ENCODE measurements at places on chromosomes 16 and 17.

GRCh38 chr17:79951361-79952264, 84.1 kb downstream of the TBC1D16 start:
- DNase-seq, result no peak

DNA sequence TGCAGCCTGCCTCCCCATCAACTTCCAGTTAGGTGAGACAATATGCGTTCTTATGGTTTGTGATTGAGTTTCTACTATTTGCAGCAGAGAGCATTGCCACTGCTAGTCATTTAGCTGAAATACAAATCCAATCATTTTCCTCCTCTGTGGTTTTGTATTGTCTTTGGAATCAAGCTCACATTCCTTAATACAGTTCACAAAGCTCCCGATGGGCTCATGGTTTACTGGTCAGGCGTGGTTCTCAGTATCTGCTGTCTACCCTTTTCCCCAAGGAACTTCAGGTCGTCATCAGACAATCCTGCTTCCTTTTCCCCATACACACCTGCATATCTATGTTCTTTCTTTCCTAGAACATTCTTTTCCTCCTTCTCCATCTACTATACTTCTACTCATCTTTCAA, 69.6 kb upstream of the GAS7 start:
- DNase-seq, result no peak

GRCh38 chr16:3264137-3265036, 8.0 kb upstream of the MEFV start:
- DNase-seq, result peak; percentile 79

- DNase-seq, result no peak
Measured at GRCh38 chr17:7014995-7015958, 2.9 kb downstream of the RNASEK start.

GRCh38 chr17:71830866-71831265, 290.0 kb upstream of the SOX9 start:
- no peak for DNase-seq

DNA sequence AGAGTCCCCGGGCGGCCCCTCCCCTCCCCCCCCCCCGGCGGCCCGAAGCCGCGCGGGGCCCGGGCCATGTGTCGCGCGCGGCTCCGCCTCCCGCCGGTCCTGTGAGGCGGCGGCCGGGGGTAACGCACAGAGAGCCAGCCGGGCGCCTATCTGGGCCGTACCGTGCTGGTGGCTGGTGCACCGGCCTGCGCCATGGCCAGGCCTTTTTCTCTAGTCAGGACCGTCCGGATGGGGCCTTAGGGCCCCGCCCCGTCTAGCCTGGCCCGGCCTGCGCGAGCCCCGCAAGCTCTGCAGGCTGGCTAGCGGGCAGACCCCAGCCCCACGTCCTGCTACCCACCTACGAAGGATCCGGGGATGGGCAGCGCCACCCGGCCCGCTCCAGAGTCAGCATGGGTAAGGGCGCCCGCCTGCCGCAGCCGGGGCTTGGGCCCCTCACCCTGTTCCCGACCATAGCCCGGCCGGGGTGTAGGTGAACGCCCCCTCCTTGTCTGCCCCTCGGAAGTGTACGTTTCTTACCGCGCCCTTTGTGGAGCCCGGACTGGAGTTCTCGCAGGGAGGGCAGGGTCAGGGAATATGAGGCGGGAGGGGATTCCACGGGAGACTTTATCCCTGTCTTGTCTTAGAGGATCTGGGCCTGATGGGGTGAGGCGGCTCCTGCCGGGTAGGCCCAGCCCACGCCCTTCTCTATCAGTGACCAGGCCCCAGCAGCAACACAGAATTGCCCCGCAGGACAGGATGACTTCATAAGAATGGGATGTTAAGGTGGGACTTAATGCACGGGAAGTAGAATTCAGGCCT, at the start of gene CENPT:
CENPT (minus strand) TSS at position 630 of the 798 bp plus-strand sequence. CDS start 13,834 bp downstream, outside the sequence.
- DNase-seq, result no peak
